ENCODE measurements at places on chromosomes 5 and 9. TPM values are rescaled to one million over a fixed set of nuclear protein-coding genes. Genes with fewer than 3 reads are reported as not detected.
A peak's percentile ranks its signal among the peaks of the same experiment; 100 is the strongest.

DNA sequence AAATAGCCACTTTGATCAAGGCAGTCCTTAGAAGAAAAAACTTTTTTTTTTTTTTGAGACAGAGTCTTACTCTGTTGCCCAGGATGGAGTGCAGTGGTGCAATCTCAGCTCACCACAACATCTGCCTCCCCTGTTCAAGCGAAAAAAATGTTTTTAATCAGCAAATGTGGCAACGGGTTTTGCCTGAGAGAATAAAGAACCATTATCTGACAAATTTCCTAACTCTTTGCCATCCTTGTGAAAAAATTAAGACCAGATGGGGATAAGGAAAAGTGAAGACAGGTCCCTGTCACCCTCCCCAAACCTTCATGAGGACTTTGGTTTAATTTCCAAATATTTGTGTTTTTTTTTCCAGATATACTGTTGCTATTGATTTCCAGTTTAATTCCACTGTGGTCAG is 107.3 kb upstream of the SPOCK1 start:
- DNase-seq, result no peak

The ELOVL7 gene
- 0.69 TPM for total RNA-seq

DNA sequence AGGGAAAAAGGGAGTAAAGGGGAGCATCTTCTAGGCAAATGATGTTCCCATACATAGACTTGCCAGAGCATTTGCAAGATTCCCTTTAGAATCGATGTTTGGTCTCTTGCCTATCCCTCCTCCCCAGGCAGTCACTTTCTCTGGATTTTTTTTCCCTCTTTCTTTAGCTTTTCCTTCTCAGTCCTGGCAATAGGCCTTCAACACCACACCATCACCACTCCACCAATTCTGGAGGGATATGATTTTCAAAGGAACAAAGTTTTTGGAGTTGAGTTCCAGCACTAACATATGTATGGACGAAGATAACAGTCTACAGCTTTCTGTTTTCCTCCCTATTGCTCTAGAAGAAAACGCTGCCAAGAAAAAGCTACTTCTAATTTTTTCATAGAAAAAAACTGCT is 377.4 kb downstream of the PDE4D start:
- DNase-seq, result no peak

- no peak for DNase-seq
These were observed 31.7 kb downstream of the GLT6D1 start for GRCh38 chr9:135607401-135608293.

The RNF208 gene
- 7.1 TPM for total RNA-seq

- no peak for DNase-seq
These were observed 18.5 kb upstream of the CDC42SE2 start for GRCh38 chr5:131245312-131245711.

DNA sequence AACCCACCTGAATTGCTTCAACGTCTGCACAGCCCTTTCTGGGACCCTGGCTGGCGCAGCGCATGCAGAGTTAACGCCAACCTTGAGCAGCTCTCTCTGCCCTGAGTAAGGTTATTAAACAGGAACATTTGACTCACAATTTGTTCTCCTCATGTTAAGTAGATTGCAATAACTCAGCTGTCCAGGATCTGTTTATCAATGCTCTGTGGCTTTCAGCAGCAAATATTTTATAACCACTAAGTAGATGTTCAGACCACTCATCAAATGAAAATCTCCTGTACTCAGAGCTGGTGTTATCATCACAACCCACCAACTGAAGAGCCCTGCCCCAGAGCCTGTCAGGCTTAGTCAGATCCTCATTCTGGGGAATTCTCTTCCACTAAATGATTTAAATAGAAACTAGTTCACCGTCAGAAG is 403.0 kb downstream of the ZNF608 start:
- DNase-seq, result no peak

DNA sequence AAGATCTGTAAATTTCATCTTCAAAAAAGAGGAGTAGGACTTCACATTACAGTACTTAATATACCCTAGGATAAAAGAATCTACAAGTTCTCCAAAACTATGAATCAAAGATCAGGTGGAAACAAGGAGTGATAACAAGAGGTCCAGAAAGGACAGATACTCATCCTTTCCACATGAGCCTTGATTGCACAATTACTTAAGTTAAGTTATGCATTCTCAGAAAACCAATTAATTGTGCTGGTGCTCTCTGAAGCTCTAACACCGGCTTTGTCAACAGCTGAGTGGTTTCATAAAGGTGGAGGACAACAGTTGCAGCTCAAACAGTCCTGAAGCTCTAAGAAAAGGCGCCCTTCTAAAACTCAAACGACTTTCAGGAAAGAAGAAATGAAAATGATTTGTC is 251.9 kb downstream of the BNC2 start:
- DNase-seq, result no peak

GRCh38 chr5:91366551-91366950 is 16.6 kb downstream of the ARRDC3 start:
- no peak for DNase-seq

GRCh38 chr5:130985776-130986175 is 179.3 kb downstream of the HINT1 start:
- DNase-seq, result no peak

- no peak for DNase-seq
These were observed 6.3 kb upstream of the CLIC3 start for GRCh38 chr9:137002646-137003041.

The NUTM2F gene
- not detected for total RNA-seq

The ZNF618 gene
- 0.11 TPM for total RNA-seq

- no peak for DNase-seq
These were observed 3.5 kb downstream of the FBXW11 start for GRCh38 chr5:172002840-172003512.

The PCDHB10 gene
- total RNA-seq, result not detected

The PCDHGA1 gene
- total RNA-seq, result 0.05 TPM

- DNase-seq, result no peak
These were observed 1202.4 kb upstream of the SEMA6A start for GRCh38 chr5:117776977-117777376.

GRCh38 chr5:91293131-91293530 is 90.0 kb downstream of the ARRDC3 start:
- DNase-seq, result no peak

GRCh38 chr5:75265731-75266130 is 29.1 kb upstream of the ANKRD31 start:
- no peak for DNase-seq

- no peak for DNase-seq
These were observed 410.4 kb upstream of the MPDZ start for GRCh38 chr9:13689925-13690324.

DNA sequence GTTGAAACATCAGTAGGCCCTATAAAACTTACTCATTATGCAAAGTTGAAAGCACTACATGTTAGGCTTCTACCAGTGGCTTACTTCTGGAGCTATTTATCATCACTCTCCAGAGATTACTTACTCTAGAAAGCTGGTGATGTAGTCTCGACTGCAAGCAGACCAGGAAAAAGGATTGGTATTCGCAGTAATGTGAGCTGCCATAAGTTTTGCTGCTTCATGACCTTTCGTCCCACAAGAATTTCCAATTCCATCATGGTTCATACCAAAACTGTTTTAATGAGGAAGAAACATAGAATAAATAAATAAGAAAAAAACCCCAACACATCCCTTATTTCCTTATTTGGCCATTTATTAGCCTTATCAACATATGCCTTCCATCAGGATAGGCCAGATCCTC is 181.9 kb downstream of the ADAMTS6 start:
- no peak for DNase-seq

GRCh38 chr9:124621371-124622328 is 114.5 kb upstream of the NR5A1 start:
- DNase-seq, result no peak

The TMEM171 gene
- not detected for total RNA-seq

GRCh38 chr9:111916234-111916645 is 19.6 kb downstream of the UGCG start:
- DNase-seq, result peak; percentile 63

The IFNB1 gene
- total RNA-seq, result 2.2 TPM

GRCh38 chr9:36793277-36793676 is 220.6 kb downstream of the MELK start:
- peak; percentile 47 for DNase-seq

DNA sequence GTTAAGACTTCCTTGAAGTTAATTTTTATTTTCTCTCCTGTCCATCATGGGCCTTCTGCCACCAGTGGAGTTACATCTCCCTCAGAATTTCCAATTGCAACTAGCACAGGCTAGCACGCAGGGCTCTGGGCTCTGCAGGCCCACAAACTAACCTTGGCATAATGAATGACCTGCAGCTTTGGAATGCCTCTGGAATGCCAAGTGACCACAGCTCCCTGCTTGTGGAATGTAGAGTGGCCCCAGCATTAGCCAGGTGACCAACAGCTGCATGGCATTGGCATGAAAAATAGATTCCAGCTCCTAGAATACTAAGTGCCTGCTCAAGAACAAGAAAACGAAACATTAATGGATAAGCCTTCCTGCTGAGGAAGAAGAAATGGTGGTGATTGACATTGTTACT is 726.1 kb downstream of the BRINP1 start:
- no peak for DNase-seq

The PCA3 gene
- not detected for total RNA-seq

DNA sequence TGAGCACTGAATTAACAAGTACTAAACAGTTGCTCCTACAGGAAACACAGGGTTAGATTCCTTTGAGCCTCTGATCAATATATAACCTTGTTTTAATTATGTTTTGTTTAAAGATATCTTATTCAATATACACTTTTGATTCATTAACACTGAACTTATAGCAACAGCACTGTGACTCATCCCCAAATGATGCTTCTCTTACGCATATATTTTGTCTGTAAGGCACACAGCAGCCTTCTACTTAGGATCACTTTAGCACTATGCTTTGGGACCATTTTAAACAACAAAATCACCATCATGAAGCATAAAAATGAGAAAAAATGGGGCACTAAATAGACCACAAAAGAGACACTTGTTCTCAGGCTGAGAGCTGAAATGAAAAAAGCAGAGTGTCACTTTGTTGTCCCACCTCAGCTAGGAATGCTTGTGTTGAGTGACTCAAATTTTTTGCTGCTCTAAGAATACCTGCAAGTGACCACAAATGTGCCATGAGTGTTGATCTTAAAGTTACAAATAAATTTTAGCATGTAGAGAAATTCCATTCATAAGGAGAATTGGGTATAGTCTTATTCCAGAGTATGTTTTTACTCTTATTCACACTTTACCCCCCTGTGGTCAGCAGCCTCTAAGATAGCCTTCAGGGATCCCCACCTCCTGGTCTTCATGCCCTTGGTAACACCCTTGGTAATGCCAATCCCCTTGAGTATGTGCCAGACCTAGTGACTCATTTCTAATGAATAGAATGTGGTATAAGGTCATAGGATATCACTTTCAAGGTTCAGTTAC is 252.7 kb upstream of the IL12B start:
- no peak for DNase-seq

The PTTG1 gene
- 169 TPM for total RNA-seq

DNA sequence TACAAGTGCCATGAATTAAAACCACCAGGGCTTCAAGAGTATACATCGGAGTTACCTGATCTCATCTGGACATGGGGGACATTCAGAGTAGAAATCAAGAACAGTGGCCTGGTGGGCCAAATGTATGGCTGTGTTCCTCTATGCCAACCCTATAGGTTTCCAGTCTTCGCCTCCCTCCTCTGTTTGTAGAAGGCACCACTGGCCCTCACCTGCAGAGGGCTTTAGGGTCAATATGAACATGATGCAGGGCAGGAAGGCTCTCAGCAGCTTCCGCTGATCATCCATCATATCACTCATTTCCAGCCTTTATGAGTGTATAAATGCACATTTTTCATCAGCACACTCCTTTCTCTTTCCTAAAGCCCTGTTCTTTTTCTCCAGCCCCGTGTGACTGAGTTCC is 555.5 kb upstream of the BRINP1 start:
- no peak for DNase-seq

GRCh38 chr9:69173891-69174615 is at the start of gene TJP2:
Gene TJP2, plus strand, starts transcription at chr9:69174277. Its CDS starts 96 bp downstream, at chr9:69174373.
- DNase-seq, result peak; percentile 71

DNA sequence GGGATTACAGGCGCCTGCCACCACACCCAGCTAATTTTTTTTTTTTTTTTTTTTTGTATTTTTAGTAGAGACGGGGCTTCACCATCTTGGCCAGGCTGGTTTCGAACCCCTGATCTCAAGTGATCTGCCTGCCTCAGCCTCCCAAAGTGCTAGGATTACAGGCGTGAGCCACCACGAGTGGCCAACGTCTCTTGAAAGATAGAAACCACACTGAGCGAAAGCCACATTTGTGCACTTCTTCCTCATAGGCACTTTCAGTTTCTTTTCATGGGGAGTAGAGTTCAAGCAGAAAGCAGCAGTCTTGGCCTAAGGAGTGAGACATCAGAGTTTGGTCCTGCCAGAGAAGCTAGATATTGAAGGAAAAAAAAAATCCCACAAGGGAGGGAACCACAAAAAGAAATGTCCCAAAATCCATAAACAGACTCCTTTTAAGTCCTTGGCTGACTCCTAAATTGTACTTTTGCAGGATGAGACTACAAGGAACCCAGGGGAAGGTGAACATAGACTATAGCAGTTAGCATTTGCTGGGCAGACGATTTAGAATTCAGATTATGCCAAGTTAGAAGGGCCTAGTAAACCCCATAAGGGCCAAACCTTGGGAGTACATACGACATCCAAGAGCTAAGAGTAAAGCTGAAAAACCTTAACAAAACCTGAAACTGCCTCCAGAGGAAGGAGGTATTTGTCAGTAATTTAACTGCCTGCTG is 43.9 kb upstream of the GLIPR2 start:
- peak; percentile 60 for DNase-seq

The NMUR2 gene
- total RNA-seq, result not detected

The ROR2 gene
- total RNA-seq, result not detected

The FGD3 gene
- 66.7 TPM for total RNA-seq

DNA sequence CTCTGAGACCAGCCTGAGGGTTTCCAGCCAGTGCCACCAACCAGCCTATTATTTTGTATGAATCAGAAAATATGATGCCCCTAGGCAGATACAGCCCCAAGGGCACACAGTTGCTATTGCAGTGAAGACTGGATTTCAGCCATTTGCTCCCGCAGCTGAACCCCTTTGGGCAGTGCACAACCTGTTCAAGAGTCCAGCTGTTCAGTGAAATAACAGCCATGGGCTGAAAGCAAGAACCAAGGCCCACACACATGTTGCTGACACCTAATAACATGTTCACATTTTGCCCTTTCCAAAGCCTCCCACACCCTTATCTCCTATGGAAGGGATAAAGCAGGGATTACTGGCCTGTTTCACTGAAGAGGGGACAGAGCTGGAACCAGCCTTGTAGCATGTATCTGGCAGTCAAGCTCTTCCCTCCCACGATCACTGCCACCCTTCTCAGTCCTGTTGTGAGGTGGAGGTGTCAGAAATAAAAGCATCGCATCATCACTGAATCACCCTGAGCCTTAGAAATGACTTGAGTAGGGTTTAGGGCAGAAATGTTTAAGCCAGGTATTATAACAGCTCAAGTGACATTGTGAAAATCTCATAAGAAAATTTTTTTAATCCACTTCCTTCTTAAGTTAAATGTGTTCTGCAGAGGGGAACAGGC is 137.1 kb upstream of the FSTL4 start:
- peak; percentile 39 for DNase-seq

GRCh38 chr5:176436656-176437055 is 11.5 kb upstream of the FAF2 start:
- peak; percentile 27 for DNase-seq

The FBP2 gene
- not detected for total RNA-seq
